AML-193 (cell line): ENCODE measurements at places on chromosomes 2 and 18.

- DNase-seq: no peak
These were observed 42.3 kb downstream of the SLC4A1AP start for GRCh38 chr2:27705851-27706622.

DNA sequence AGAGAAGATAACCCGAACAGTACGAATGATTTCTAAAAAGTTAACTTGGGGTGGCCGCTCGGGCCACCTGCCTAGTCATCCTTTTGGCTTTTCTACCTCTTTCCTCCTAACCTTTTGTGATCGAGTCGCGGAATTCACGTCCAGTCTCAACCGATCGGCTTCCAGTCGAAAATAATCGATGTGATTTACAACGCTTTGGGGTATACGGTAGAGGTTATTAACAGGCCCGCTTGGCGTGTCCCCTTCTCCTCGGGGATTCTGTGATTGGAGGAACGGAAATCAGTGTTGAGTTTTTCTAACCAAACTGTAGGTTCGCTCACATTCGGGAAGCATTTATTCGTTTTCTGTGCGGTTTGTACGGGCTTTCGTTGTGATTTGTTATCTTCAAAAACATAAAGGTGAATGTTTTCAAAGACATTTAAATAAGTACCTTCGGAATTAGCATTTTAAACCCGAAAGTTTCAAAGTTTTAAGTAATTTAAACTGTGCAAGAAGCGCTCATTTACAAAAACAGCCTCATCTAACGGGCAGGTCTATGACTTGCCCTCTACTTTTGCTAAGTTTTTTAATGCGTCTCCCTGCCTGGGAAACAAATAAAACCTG lies 588 bp upstream of the FOXI3 start:
- DNase-seq: no peak

- no peak for DNase-seq
These were observed 28.3 kb upstream of the HPCAL1 start for GRCh38 chr2:10274376-10274775.

GRCh38 chr18:50104421-50104820 lies 90.5 kb downstream of the MYO5B start:
- no peak for DNase-seq

DNA sequence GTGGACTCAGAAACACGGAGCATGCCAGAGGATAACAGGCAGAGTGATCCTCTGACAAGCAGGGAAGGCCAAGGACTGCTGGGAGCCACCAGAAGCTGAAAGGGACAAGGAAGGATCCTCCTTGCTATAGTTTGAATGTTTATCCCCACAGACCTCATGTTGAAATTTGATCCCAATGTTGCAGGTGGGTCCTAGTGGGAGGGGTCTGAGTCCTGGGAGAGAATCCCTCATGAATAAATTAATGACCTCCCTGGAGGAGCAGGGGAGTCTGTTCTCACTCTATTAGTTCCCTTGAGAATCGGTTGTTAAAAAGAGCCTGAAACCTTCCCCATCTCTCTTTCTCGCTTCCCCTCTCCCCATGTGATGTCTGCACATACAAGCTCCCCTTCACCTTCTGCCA lies 124.4 kb downstream of the FBXO15 start:
- DNase-seq: no peak

GRCh38 chr2:219957820-219958219 lies 330.4 kb downstream of the SLC4A3 start:
- no peak for DNase-seq

DNA sequence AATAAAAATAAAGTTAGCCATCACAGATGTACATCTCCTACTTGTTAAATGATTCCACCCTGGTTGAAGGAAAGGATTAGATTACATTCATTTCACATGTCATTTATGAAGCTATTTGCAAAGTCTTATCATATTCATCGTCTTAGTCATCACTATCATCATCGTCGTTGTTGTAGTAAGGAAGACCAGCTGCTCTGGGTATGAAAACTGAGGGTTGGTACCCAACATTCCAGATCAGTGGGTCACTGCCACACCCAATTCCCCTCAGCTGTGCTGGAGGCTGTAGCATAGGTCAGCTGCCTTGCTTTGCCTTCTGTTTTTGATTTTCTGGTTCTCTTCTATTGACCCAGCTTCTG lies 20.9 kb upstream of the CCBE1 start:
- no peak for DNase-seq

DNA sequence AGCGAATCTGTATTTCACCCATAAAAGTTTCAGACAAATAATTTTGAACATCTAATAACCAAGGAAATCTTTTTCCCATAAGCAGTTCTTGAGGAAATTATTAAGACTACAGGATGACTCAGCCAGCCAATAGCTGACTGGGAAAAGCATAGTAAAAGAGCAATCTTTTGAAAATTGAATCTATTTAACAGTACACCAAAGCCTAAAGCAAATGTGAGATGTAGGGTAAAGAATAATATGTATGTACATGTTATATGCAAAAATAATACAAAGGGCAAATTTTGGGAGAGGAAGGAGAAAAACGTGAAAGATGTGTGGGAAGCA lies 12.6 kb upstream of the KDSR start:
- no peak for DNase-seq

DNA sequence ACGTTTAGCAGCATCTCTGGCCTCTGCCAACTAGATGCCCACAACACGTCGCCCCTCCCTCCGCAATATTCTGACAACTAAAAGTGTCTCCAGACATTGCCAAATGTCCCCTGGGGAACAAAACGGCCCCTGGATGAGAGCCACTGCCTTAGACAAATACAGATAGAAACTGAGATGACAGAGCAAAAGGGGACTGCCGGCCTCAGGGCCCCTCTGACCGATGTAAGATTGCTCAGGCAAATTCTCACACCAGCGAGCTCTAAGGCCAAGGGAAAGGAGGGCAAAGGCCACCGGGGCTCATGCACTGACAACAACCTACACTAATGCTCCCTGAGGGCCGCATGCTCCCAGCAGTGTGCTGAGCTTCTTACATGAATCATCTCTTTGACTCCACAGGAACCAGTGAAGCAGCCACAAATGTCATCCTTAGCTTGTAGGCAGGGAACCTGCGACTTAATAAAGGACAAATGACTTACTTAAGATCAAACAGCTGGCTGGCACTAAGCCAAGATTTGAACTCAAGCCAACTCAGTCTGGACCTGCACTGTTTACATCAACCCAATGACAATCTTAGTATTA lies 228.5 kb downstream of the TTC32 start:
- no peak for DNase-seq

DNA sequence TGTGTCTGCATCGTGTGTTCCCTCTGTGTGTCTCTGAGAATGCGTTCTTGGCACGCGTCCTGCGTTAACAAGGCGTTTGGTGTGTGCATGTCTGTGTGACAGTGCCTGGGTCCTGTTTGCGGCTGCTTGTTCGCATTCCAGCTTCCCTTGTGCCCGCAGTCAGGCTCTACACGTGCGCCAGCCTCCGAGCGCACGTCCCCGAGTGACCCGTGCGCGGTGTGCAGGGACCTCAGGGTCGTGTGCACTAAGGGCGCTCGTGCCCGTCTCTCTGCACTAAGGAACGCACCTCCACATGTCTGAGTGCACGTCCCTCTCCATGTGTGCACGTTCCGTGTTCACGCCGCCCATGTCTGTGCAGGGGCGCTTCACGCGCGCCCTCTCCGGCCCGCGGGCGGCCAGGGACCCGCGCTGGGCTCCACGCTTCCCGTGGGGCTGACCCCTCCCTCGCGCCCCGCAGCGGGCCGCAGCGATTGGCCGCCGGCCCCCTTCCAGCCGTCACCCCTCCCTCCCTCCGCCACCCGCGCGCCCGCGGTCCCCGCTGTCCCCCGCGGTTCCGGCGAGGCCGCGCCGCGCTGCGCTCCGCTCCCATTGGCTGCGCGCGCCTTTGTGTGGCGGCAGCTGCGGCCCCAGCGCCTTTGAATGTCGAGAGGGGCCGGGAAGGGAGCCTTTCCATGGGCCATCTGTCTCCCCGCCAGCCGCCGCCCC lies 229.4 kb downstream of the HAUS1 start:
- DNase-seq: no peak

GRCh38 chr2:70905443-70906421 lies 30.0 kb upstream of the ATP6V1B1 start:
- DNase-seq: no peak

- DNase-seq: no peak
These were observed 140.1 kb downstream of the PTGR3 start for GRCh38 chr18:75068682-75069435.

DNA sequence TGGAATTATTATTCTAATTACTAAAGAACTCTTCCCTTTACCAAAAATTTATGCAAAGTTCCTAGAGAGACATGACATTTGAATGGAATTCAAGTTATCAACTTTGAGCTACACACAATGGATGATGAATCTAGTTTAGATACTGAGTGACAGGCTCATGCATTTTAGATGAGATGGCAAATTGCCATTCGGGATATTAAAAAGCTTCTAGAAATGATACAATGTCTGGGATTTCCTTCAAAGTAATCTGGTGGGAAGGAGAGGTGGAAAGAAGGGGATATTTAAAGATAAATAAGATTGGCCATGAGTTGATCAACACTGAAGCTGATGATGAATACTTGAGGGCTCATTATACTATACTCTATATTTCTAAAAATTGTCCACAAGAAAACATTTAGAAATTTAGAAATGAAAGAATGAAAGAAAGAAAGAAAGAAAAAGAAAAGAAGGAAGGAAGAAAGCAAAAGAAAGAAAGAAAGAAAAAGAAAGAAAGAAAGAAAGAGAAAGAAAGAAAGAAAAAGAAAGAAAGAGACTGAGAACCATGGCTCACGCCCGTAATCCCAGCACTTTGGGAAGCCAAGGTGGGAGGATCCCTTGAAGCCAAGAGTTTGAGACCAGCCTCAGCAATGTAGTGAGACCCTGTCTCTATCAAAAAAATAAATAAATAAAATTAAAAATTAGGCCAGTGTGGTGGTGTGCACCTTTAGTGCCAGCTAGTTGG lies 62.6 kb upstream of the NEDD4L start:
- no peak for DNase-seq

- no peak for DNase-seq
These were observed 18.3 kb downstream of the ZNF892 start for GRCh38 chr2:95225658-95226057.

DNA sequence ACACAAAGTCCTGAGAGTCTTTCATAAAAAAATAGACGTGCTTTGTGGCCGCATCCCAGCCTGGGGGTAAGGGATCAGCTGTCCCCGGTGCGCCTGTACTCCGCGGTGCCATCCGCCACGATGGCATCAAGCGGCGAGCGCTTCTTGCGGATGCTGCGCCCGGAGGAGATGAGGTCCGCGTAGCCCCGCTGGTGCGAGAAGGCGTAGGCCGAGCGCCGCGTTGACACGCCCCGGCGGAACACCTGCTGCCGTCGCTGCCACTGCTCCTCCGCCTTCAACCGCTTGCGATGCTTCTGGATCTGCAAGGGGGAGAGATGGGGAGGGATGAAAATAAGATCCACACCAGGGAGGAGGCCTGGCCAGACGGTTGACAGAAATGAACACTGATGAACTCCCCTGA lies 26.8 kb upstream of the NARS1 start:
- DNase-seq: no peak

DNA sequence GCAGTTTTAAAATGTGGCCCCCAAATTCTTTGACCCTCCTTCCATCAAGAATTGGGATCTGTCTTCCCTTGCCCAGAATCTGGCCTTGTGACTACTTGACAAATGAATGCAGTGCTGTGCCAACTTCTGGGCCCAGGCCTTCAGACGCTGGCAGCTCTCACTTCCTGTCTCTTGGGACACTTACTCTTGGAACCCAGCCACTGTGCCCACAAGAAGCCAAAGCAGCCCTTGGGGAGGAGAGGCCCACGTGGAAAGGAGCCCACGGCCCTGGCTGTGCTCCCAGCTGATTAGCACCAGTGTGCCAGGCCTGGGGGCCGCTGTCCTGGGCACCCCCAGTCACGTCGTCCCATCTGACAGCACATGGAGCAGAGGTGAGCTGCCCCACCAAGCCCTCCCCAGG lies 56.6 kb downstream of the RPL37A start:
- DNase-seq: peak; percentile 53
